ENCODE measurements at places on chromosomes 16 and 17. TPM values are rescaled to one million over a fixed set of nuclear protein-coding genes. Genes with fewer than 3 reads are reported as not detected.

The PRR29 gene
- not detected for total RNA-seq

The CMTM4 gene
- total RNA-seq, result 13.7 TPM

GRCh38 chr17:58507123-58507634, 7.3 kb downstream of the MTMR4 start:
- H3K36me3 ChIP-seq, result peaks cover 21% of the 10 kb centered on the region
- no peaks in the 10 kb centered on the region for H3K27me3 ChIP-seq
- DNase-seq, result no peak
- no peak overlapping the region for H3K4me3 ChIP-seq
- H3K4me1 ChIP-seq, result no peaks in the 10 kb centered on the region
- H3K27ac ChIP-seq, result no peak overlapping the region

DNA sequence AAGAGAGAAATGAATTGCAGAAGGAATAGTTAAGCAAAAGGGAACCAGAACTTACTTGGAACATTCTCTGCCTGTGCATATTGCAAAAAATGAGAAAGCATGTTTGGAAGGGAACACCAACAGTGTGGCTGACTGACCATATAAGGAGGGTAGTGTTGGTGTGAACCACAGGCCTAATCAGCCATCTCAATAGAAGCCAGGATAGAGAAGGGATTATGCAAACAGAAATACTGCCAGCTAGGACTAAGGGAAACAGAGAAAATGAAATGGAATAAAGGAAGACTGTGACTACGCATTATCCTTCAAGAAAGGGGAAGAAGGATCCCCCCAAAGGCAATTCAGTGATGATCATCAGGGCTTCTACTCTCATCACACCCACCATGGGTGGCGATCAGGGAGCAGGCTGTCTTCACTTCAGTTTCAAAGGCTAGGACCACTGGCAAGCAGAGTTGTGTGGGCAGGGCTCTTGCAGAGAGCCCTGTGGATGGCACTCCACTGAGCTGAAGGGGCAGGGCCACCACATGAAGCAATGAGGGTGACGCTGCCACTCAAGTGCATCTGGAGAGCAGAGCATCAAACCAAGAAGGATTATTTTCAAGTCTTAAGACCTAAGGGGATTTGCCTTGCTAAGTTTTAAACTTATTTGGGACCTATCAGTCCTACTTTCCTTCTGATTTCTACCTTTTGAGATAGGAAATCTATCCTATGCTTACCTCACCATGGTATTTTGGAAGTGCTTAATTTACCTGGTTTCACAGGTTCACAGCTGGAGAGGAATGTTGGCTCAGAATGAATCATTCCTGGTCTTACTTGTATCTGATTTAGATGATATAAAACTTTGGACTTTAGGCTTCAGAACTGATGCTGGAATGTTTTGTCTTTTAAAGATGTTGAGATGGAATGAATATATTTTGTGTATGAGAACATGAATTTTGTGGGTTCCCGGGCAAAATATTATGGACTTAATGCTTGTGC, 140.5 kb downstream of the SSH2 start:
- H3K27ac ChIP-seq, result peak overlapping the region; percentile 33
- no peak for DNase-seq
- H3K4me3 ChIP-seq, result no peak overlapping the region
- peaks cover 9% of the 10 kb centered on the region for H3K4me1 ChIP-seq
- no peaks in the 10 kb centered on the region for H3K27me3 ChIP-seq

DNA sequence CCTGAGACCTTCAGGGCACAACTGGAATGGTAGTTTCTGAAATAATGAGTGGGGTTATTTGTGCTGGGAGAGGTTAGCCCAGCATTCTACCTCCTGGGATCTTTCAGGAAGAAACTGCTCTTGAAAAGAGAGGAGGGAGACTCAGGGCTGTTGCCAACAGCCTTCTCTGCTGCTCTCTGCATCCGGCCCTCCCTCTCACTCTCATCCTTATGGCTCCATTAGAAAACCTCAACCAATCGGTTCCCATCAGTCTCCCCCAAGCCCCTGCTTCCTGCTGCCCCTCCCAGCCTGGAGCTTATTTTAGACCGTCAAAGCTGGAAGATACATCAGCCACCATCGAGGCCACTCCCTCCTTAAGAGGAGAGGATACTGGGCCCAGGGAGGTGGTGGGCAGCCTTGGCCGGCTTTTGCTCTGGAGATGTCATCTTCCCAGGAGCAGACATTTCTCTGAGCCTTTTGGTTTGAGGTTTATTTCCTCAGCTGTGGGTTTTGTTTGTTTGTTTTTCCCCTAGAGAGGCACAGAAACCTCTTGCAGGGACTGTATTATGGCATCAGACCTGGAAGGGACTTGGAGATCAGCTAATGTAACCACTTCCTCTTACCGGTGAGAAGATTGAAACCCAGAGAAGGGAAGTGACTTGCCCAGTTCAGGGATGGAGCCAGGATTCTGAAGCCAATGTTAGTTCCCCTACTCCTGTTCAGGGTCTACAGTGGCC, 2.7 kb downstream of the MPRIP start:
- DNase-seq, result no peak
- H3K27ac ChIP-seq, result peak overlapping the region; percentile 93

DNA sequence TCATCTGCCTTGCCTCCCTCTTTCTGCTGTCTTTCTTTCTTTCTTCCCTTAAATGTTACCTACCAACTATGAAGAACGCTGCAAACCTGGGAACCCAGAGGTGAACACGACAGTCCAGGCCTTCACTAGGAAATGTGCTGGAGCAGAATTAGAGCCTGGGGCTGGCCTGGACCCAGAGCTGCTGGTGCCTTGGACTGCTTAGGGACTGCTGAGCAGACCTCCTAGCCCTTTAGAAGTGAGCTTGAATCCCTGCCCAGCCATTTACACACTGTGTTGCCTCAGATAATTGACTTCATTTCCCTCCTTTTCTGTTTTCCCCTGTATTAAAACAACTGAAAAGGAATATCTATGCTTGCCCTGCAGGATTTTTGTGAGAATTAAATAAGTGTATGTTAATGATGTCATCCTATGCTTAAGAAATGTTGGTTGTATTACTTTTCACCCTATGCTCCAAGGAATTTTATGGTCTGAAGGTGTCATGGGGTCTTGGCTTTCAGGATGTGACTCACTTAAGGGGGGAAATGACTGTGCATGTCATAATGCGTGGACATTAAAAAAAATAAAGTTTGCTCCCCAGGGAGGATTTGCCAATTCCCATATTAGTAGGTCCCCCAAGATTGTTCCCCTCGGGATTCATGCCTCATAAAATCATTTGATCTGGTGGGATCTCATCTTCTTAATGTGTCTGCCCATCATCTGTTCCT, 11.5 kb downstream of the CDH13 start:
- no peaks in the 10 kb centered on the region for H3K36me3 ChIP-seq
- H3K27me3 ChIP-seq, result no peaks in the 10 kb centered on the region
- DNase-seq, result no peak
- peak overlapping the region; percentile 10 for H3K27ac ChIP-seq
- H3K4me3 ChIP-seq, result no peak overlapping the region

DNA sequence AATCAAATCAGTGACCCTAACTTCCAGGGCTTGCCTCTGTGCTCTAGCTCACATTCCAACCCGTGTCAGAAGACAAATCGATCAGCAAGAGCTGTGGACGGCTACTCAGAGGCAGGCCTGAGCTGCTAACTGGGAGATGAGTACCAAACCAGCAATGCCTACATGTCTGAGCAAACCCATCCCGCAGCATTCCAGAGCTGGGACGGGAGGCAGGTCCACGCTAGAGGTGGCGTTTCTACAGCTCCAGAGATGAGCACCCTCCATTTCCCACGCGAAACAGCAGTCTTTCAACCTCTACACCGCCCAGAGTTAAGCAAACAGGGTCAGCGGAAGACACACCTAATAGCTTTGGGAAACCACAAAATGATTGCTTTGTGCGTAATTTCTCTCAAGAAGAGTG, 6.5 kb downstream of the NXN start:
- H3K36me3 ChIP-seq, result no peaks in the 10 kb centered on the region
- H3K4me3 ChIP-seq, result no peak overlapping the region
- peaks cover 5% of the 10 kb centered on the region for H3K4me1 ChIP-seq
- no peak for DNase-seq
- H3K27ac ChIP-seq, result peak overlapping the region; percentile 10

The PSMC3IP gene
- total RNA-seq, result 2.7 TPM

DNA sequence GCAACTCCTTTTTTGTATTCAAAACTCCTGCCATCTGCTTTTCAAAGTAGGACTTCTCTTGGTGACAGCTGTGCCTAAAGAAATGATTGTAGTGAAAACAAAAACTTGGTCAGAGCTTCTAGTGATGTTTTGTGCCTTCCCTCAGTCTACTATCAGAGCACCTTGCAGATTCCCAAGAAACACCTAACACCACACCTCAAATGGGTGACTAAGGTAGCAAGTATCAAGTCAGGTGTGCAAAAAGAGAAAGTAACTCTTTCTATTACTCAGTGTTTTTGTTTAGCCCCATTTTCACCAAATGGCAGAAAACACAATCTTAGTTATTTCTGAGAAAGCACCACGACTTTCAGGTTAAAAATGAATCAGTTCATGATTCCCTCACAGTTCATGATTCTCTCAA, 2.0 kb upstream of the PMFBP1 start:
- H3K27ac ChIP-seq, result no peak overlapping the region
- H3K4me3 ChIP-seq, result no peak overlapping the region

The USP31 gene
- total RNA-seq, result 7.8 TPM

The KRT32 gene
- 5.0 TPM for total RNA-seq

- H3K27ac ChIP-seq, result no peak overlapping the region
- no peaks in the 10 kb centered on the region for H3K27me3 ChIP-seq
- no peak for DNase-seq
- H3K4me1 ChIP-seq, result no peaks in the 10 kb centered on the region
Measured at GRCh38 chr16:31400191-31400590, 7.1 kb downstream of the ITGAD start.

The KRT23 gene
- total RNA-seq, result 6.7 TPM

DNA sequence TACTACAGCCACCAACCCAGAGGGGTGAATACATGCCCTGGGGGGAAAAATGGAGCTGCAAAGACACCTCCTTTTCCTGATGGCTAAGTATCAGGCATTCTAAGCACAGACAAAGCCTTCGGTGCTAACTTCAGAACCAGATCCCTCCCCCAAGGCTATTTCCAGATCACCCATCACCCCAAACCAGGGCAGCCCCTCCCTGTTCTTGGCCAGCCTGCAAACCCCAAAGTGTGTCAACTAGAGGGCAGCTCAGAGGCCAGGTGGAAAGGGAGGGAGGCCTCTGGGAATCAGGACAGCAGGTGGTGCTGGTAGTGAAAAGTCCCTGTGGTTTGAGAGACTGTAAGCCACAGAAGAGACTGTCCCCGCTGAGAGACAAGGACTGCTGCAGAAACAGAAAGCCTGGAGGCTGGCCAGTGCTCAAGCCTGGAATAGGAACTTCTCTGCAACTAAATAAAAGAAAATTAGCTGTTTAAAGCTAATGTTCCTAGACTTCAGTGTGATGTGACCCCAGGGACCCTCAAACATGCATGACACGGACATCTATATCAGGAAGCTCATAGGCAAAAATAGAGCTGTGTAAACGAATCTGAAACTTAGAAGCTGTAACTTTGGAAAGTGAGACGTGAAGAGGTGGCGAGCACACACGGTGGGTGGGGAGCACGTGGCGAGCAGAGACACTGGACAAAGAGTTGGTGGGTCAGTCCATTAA, 9.1 kb downstream of the TUBG1 start:
- H3K4me1 ChIP-seq, result peaks cover 8% of the 10 kb centered on the region
- no peak overlapping the region for H3K4me3 ChIP-seq
- H3K27me3 ChIP-seq, result no peaks in the 10 kb centered on the region
- peaks cover 6% of the 10 kb centered on the region for H3K36me3 ChIP-seq
- DNase-seq, result no peak

DNA sequence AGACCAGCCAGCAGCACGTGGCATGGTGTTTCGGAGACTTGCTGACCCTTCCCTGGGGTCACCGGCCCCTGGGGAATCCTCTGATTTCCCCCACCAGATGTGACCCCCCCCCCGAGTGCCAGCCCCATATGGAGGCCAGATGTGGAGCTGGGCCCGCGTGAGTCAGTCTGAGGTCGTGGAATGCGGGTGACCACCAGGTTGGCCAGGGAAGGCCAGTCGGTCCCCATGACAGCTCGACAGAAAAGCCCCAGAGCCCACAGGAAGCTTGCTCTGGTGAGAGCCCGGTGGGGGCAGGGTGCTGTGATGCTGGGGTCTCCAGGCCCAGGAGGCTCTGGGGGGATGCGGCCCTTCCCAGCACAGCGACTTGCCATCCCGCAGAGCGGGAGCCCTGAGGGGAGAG, 209.0 kb downstream of the NTN1 start:
- peaks cover 8% of the 10 kb centered on the region for H3K4me1 ChIP-seq
- H3K36me3 ChIP-seq, result no peaks in the 10 kb centered on the region
- H3K27ac ChIP-seq, result no peak overlapping the region
- H3K4me3 ChIP-seq, result no peak overlapping the region
- no peaks in the 10 kb centered on the region for H3K27me3 ChIP-seq

- no peak for DNase-seq
- no peak overlapping the region for H3K4me3 ChIP-seq
- no peaks in the 10 kb centered on the region for H3K27me3 ChIP-seq
- no peaks in the 10 kb centered on the region for H3K4me1 ChIP-seq
Measured at GRCh38 chr17:15078570-15078969, 186.6 kb downstream of the PMP22 start.

DNA sequence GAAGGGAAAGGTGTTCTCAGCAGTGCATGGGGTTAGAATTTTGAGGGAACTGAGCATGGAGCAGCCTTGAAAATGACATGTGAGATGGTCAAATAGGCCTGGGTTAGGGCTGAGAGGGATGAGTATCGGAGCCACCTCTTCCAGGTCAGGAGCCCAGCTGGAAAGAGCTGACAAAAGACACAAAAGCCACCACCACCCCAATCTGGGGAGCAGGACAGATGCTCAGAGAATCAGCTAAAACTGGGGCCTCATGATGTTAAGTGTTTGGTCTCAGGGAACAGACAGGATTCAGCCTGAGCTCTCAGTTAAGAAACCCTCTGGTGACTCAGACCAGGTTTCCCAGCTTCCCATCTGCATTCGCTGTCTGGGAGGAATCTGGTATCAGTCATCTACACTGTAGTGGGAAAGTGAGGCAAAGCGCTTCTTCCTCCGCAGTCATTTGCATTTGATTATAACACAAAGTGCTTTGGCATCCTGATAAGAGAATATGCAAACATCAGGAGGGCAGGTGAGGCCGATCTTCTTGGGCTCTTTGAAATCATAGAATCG, 2.6 kb downstream of the WNT9B start:
- peaks cover 21% of the 10 kb centered on the region for H3K4me1 ChIP-seq
- H3K27me3 ChIP-seq, result peaks cover 74% of the 10 kb centered on the region
- no peak overlapping the region for H3K4me3 ChIP-seq
- H3K27ac ChIP-seq, result no peak overlapping the region
- H3K36me3 ChIP-seq, result no peaks in the 10 kb centered on the region
